ENCODE measurements at places on chromosomes 13 and 19.

DNA sequence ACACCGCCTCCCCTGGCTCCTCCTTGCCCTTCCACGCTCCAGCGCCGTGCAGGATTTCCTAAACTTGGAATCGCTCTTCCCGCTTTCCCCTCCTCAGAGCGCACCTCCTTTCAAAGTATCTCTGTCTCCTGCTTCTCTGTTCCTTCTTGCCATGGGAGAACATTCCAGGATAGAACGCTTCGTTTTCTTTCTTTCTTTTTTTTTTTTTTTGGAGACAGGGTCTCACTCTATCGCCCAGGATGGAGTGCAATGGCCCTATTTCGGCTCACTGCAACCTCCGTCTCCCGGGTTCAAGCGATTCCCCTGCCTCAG is 574 bp upstream of the XPO4 start:
- DNase-seq: no peak

DNA sequence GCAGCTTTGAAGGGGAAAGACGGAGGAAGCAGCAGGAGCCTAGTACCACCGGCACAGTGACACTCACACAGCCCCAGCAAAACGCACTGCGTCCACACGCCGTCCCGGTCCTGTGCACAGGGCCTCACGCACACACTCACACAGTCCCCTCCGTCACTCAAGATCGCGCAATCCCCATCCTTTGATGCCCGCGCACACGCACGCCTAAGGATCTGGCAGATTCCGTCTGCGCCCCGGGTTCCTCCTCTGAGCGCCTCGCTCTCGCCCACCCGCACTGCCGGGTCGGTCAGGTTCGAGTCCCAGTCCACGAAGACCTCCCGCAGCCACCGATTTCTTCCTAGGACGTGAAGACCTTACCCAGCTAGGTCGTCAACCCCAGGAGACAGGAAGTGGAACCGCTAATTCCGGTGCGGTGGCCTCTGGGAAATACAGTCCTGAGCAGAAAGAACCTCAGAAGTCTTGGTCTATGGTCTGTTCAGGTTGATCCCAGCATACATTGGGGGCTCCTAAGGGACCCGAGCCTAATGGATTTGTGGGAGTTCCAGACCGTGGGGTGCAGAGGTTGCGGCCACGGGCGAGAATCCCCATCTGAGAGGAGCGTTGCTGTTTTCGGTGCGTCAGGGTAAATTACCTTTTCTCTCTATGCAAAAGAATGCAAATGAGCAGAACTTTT is at the start of gene ZNF780B:
Gene ZNF780B, minus strand, starts transcription at position 400 of the 673 bp plus-strand sequence. CDS start 5,899 bp downstream, outside the sequence.
- peak; percentile 79 for DNase-seq

DNA sequence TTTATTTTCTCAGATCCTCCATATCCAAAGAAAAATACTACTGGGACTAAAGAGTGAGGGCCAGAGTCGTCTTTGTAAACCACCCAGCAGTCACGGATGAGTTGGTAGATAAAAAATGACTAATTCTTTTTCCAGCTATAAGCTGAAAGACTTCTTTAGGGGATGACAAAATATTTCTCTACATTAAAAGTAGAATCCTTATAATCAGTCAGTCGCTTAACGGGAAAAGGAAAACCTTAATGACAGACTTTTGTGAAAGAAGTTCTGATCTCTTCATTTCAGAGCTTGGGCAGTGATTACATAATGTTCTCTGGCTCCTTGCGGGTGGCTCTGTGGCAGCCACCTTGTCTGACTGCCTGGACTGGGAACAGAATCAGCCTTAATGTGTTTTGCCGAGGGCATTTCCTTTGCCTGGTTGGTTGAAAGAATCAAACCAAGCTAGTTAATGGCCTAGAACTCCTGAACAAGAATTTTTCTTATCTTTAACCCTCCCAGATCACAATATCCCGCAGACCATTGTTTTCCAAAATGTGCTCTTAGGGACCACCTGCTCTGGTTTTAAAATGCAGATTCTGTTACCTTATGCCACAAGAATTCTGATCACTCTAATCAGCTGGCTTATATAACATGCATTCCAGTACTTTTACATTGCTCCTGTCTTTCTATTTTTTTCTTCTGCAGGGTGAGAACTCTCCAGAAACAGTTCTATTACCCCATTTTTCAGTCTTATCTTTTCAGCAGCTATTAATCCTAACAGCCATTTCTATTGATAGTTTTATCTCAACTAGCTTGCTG is 2.5 kb downstream of the ITM2B start:
- no peak for DNase-seq

- peak; percentile 97 for DNase-seq
These were observed 797 bp upstream of the HSD17B14 start for GRCh38 chr19:48837051-48837524.

GRCh38 chr19:17539238-17540117 is 16.0 kb upstream of the COLGALT1 start:
- peak; percentile 95 for DNase-seq

DNA sequence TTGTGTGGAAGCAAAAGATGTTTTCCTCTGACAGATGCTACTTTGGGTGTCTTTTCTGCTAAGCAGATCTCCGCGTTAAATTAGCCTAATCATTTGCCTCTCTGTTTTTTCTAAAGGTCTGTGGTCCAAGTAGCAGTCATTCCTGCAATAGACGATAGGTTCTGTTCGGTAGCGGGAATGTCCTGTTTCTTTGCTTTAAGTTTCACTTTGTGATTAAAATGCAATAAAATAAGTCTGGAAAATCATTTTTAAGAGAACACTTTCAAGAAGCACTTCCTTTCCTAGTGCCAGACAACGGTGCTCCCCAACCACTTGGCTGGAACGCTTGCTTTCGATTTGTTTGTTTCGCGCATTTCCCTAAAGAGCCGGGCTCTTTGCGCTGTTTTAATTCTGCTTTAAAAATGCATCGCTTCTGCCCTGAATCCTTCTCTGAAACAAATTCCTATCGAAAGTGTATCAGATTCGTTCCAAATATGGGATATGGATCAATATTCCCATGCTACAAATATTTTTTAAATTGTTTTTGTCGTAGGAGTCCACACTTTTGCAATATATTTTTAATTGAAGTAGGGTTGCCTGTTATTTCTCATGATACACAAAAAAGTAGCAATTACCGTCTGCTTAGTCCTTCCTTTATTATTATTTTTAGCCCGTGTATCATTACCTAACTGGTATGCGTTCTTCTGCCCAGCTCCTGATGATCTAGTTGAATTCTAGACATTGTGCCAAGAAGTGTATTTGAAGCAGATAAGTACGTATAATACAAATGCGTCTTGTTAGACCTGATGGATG is 14.2 kb downstream of the ZIC2 start:
- DNase-seq: no peak

DNA sequence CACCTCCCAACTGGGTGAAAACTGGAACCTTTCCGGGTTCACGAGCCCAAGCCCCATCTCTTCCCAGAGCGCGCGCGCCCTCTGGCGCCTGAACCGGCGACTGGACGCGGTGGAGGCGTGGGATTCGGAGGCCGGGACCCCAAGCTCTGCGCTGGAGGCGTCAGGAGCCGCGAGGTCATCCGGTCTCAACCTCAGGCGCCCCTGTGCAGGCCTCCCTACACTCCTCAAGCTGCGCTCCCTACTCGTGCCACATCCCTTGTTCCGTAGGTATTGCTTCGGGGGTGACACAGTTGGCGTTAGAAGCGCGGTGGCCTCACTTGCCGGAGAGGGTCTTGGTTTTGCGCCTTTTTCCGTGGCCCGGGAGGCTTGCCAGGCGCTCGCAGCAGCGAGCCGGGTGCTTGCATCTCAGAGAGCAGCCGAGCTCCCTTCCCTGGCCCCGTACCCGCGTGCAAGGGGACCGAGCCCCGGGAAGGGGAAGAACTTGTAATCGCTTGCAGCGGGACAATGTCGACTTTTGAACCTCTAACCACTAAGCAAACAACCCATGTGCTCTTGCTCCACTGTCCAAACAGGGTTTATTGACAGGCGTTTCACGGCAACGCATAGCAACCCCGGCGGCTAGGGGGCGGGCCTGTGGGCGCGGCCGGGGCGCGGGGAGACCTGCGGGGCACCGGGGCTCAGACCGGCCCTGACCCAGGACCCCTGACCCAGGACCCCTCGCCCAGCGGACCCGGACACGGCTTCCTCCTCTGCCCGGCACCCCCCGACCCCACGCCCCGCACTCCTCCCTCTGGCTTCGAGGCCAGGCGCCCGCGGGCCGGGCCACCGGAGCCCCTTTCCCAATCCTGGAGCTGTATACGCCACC is 8.5 kb downstream of the CDX2 start:
- no peak for DNase-seq

DNA sequence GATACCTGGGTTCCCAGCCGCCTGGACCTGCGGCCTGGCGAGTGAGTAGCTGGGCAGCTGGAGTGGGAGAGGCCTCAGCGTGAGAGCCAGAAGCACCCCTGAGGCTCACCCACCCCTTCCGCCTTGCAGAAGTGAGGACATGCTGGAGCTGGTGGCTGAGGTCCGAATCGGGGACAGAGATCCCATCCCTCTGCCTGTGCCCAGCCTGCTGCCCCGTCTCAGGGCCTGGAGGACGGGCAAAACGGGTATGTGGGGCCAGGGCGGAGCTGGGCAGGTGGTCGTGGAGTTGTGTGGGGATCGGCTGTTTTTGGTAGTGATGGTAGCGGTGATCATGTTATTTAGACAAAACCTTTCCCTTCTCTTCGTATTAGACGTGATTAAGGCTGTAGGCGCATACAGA is 4.6 kb downstream of the SCAF1 start:
- DNase-seq: no peak

DNA sequence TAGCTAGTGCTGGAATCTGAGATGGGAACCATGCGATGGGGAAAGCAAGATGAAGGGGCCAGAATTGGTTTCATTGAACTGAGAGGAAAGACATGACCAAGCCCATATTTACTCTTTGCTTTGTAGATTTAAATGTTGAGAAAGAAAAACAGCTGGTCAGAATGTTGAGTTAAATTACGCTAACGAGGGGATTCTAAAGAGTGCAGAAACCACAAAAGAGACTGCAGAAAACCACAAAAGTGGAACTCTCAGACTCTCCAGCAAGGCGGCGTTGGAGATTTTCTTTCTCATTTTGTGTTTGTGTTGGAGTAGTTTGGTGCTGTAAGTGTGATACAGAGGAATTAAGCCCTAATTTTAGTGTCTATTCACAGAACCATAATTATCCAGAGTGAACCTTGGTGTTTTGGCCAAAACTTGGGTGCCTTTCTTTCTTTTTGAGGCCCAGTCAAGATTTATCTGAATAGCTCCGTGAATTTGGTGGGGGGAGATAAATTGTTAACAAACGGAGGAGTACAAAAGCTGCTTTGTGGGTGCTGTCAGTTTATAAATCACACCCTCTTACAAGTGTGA is 26.3 kb downstream of the SAE1 start:
- DNase-seq: no peak

DNA sequence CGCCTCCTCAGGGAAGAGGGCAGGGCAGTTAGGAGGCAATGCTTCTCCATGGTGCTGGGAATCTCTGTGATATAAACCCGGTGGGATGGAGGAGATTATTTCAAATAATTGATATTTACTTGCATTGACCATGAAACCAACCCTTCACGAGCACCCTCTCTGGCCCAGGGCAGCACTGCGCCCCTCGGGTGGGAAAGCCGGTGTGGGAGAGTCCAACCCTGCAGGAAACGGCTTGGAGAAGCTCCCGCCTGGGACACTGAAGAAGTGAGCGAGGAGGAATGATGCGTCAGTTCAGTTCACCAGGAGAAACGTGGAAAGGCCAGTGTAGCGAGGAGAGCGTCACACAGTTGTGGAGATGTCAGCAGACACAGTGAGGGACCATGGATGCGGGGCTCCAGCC is 99.9 kb downstream of the COL4A2 start:
- DNase-seq: no peak

GRCh38 chr19:49869009-49869483 is 1.7 kb upstream of the PNKP start:
- DNase-seq: peak; percentile 57

DNA sequence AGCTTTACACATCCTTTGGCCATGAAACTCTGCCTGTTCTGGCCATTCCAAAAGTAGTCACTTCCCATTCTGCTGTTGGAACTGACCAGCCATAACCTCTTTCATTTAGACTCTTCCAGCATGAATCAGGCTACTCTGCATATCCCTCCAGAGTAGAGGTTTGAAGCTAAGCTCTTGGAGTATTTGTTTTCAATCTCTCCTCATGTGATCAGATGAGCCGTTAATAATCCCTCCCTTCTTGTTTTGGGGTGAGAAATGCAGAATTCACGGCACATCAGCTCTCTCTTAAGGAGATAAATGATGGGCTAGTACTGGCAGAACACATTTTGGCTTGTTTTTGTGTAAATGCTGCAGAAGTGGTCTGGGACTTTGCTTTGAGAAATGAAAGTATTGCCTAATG is 519.9 kb downstream of the PCDH17 start:
- no peak for DNase-seq

DNA sequence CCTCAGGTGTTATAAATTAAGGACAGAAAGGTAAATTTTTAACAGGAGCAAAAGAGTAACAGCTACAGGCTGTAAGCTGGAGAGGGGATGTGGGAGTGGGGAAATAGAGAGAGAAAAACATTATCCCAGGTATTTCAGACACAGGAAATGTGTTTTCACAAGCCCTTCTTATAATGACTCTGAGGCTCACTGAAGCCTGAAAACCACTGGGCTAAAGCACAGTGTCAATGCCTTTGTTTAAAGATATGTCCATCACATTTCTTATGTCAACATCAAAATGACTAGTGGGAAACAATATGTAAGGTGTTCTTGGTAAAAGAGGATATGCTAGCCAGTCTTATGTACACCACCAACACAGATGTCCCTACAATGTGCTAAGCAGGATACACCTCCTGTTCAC is 365.9 kb downstream of the FGF14 start:
- DNase-seq: no peak

- DNase-seq: no peak
These were observed 2.3 kb upstream of the GPR12 start for GRCh38 chr13:26762745-26763345.

DNA sequence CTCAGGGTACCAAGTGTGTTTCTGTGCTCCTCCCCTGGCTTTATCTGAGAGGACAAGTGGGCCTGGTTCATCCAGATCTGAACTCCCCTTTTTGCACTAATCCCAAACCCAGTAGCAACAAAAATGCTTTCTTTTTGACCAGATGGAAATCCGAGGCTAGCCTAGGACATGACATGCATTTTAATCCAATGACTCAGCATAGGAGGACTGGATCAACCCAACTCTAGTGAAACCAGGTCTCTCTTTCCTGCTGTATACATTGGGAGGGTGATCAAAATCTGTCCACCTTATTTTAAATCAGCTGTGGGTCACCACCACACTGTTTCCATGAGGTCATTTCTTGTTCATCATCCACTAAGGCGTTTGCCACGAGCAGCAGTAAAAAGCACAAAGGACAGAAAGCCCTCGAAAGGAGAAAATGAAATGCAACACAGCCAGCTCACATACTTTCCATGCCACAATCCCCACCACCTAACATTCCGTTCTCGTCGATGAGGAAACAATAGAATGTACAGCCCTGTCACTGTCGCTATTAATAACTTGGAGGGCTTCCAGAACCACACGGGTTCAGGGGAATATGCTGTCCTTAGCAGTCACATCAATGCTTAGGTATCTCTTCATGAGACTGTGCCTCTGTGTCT is 543.0 kb downstream of the IRS2 start:
- peak; percentile 30 for DNase-seq
